Gastroesophageal sphincter (tissue), 4 donors: ENCODE measurements at places on chromosomes 11 and 22. TPM values are rescaled to one million over a fixed set of nuclear protein-coding genes. Genes with fewer than 3 reads are reported as not detected.
A peak's percentile ranks its signal among the peaks of the same experiment; 100 is the strongest.

Gene CACNA1I
- 0.07 TPM for total RNA-seq

DNA sequence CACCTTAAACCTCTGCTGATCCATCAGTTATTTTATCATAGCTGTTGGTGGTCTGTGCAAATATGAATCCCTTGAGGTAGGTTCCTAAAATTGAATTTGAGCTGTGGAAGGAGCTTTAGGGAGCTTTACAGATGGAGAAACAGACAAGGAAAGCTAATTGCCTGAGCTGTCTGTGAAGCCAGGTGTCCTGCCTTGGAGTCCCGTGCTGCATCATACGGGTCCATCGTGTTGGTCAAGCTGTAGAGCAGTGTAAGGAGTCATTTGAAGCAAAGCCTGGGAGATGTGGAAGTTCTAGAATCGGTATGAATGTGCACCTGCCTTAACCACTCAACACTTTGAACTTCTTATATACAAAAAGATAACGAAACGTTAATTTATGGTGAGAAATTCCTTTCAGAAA, 1.0 kb downstream of the POLA2 start:
- ATAC-seq: no peak

GRCh38 chr11:45860764-45861510, 13.7 kb downstream of the CRY2 start:
- no peak for ATAC-seq

DNA sequence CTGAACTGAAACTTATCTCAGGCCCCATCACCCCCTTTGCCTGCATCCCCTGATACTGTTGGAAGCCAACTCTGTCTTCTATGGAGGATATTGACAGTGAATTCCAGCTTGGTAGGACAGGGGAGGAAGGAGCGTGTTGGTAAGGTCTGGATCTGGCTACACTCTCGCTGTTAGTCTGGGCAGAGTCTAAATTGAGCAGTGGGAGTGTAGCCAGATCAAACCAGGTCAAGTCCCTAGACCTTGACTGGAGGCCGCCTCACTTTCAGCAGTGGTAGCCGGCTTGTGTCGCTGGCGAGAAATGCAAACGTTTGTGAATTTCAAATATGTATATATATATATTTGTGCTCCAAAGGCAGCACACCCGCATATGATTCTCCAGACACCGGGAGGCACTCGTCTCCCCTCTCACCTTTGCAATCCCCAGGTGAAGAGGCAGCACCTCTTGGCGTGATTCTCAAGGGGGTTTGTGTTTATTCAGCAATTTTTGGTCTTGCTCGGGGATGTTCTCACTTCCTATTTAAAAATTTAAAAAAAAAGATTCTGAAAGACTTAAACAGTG, 26.7 kb downstream of the DHCR7 start:
- no peak for ATAC-seq

- no peak for ATAC-seq
Observed at GRCh38 chr11:70525006-70525405, 126.7 kb downstream of the CTTN start.

- no peak for ATAC-seq
Observed at GRCh38 chr11:19962053-19962800, 198.0 kb downstream of the DBX1 start.

DNA sequence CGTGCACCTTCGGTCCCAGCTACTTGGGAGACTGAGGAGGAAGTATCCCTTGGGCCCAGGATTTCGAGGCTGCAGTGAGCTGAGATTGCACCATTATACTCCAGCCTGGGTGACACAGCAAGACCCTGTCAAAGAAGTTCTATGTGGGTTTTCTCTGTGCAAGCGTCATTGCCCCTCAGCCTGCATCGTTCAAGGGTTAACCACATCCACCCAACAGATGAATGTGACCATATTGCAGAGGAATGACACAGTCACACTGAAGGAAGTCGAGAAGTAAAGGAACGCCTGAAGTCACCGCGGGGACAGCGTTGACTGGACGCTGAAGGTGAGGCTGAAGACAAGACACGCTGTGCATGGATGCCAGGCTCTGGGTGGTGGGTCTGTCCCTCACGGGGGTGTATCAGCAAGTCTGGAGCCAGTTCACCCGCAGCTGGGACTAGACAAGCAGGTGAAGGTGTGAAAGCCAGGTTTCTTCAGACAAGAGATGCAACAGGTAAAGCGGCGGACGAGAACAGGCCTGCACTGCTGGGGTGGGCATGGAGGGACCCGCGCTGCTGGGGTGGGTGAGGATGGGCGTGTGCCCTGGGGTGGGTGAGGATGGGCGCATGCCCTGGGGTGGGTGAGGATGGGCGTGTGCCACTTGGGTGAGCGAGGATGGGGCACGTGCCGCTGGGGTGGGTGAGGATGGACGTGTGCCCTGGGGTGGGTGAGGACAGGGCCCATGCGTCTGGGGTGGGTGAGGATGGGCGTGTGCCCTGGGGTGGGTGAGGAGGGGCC, 36.5 kb upstream of the TOLLIP start:
- ATAC-seq: no peak

Gene CCDC73
- total RNA-seq: not detected

DNA sequence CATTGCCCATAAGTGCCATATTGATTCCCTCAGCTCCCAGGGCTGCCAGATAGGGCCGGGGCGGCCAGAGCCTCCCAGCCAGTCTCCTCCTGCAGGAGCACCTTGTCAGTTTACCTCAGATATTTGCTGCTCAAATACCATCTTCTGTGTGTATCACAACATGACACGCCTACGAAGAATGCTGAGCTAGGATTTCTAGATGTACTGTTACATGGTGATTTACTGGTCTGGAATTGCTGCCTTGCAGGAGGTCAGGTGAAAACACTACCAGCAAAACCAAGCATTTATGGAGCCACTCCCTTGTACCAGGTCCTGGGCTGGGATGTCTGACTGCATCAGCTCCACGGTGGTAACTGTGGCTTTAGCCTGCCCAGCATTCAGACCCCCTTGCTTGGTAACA, 11.8 kb downstream of the MICAL3 start:
- no peak for ATAC-seq

DNA sequence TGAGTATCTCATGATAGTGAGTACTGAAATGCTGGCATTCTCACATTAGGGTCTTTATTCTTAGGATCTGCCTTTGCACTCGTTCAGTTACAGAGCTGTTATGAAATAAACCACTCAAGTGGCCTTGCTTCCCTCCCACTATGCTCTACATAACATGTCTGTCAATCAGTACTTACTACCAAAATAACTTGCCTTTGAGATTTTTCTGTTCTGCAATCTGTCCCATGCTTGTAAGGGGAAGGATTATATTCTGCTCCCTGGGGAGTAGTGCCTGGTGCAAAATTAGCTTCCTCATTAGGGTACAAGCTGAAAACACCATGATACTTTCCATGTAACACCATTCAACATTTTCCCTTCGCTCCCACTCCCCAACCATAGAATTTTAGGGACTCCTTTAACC, 1.9 kb upstream of the GRAP2 start:
- no peak for ATAC-seq

Gene MPEG1
- total RNA-seq: 35.5 TPM

DNA sequence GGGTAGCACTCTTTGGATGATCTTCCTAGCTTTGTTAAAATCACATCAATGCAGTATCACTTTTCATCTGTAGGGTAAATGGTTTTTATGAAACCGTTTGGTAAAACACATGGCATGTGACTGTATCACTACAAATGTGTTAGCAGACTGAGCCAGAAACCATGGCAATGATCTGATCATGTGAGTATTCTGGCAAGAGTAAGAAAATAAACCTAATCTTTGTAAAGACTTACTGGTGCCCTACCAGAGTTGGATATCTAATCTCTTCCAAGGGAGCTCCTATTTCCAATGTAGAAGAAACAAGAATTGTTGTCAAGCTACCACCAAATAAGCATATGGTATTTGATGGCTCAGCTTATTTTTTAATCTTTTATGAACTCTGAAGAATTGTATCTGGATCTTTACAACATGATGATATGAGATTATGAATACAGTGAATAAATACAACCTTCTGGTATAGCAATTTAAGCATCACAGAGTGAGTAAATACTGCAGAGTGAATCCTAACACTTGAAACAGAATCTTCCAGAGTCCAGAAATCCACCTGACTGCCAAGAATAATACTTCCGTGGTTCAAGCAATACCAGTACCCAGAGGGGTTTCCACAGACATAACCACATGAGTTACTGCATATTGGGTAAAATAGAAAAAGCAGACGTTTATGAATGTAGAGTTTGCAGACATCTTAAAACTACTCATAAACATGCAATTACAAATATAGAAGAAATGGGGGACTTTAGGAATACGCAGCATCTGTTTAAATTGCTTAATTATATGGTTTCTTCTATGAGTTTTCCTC, 238.8 kb downstream of the TTC28 start:
- no peak for ATAC-seq

Gene F2
- not detected for total RNA-seq

DNA sequence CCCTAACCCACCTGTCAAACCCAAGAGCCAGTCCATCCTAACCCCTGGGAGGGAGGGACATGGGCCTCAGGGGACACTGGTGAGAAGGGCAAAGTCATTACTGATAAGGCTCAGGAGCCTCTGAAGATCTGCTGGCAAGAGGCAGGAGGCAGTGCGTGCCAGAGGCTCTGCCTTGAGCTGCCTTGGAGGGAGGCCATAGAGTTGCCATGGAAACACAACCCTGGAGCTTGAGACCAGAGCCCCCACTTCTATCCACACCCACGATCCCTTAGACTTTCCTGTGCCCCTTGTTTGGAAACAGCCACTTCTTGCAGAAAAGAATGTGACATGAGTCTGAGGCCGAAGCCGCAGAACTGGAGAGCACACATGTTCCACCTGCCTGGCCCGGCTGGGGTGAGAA, 89.7 kb upstream of the CSNK2A3 start:
- ATAC-seq: no peak

Gene CRYBA4
- not detected for total RNA-seq

GRCh38 chr11:12170984-12171383, 60.6 kb downstream of the MICAL2 start:
- peak; percentile 83 for ATAC-seq

DNA sequence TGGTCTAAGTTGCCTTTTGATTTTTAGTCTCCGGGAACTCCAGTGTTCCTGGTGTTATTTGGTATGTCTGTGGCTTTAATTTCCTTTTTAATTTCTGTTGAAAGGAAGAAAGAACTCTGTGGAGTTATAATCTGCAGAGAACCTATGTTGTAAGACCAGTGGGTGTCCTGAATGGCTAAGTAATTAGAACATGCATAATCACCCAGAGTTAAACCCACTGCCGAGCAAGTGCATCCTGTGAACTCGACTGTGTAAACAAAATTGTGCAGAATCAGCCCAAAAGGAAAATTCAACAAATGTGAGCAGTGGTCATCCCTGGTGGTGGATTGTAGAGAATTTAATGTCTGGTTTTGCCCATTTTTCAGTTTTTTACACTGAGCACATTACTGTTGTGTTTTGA, 162.5 kb downstream of the COMMD9 start:
- no peak for ATAC-seq

- no peak for ATAC-seq
Observed at GRCh38 chr11:68552542-68552941, 92.0 kb downstream of the PPP6R3 start.

Gene DDIAS
- 0.54 TPM for total RNA-seq

Gene CD6
- total RNA-seq: 2.7 TPM

- ATAC-seq: no peak
Observed at GRCh38 chr11:10392095-10393079, 62.7 kb upstream of the AMPD3 start.

Gene LGR4
- 21.0 TPM for total RNA-seq

Gene CD3E
- 0.77 TPM for total RNA-seq

Gene SCGB1A1
- not detected for total RNA-seq

Gene ADAMTS15
- total RNA-seq: 9.4 TPM

Gene MRGPRX3
- not detected for total RNA-seq

DNA sequence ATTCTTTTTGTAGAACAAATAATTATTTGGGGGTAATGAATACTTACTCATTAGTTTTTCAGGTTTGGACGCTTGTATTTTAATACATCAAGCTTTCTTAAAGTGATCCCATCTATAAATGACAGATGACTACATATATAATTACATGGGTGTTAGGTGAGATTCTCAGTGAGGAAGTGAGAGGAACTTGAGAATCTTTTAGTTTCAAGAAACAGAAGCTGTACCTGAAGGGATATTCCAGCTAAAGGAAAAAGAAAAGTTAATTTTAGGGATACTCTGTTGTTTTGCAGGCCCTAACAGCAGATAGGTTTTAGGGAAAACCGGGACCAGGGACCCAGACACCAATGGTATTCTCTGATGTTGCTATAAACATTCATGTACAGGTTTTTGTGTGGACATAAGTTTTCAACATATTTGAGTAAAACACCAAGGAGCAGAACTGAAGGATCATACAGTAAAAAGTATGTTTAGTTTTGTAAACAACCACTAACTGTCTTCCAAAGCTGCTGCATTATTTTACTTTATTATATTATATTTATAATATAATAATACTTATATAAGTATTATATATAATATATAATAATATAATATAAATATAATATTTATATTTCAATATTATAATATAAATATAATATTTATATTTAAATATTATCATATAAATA, 24.1 kb upstream of the PHOX2A start:
- no peak for ATAC-seq

Gene NLRP14
- not detected for total RNA-seq

Gene POTEH
- not detected for total RNA-seq

GRCh38 chr11:34564807-34565241, 51.2 kb upstream of the ELF5 start:
- no peak for ATAC-seq
